Heart left ventricle (tissue), 16 donors: ENCODE measurements at places on chromosomes 2 and 18. TPM values are rescaled to one million over a fixed set of nuclear protein-coding genes. Genes with fewer than 3 reads are reported as not detected.

The SP100 gene
- total RNA-seq, result 133 TPM

The TMEM17 gene
- 1.5 TPM for total RNA-seq

The IAH1 gene
- 62.0 TPM for total RNA-seq

The IL36B gene
- not detected for total RNA-seq

The POTEC gene
- not detected for total RNA-seq

The IL36RN gene
- not detected for total RNA-seq

The SCN1A gene
- 0.35 TPM for total RNA-seq

The ALLC gene
- total RNA-seq, result not detected
